ENCODE measurements at places on chromosomes 16 and 17.

GRCh38 chr17:55344514-55344997, 77.1 kb downstream of the MMD start:
- DNase-seq = no peak

- no peak for DNase-seq
These were observed 224.9 kb downstream of the PRKCA start for GRCh38 chr17:66527335-66527734.

GRCh38 chr17:79842136-79842655, 3.0 kb upstream of the CBX4 start:
- no peak for DNase-seq

DNA sequence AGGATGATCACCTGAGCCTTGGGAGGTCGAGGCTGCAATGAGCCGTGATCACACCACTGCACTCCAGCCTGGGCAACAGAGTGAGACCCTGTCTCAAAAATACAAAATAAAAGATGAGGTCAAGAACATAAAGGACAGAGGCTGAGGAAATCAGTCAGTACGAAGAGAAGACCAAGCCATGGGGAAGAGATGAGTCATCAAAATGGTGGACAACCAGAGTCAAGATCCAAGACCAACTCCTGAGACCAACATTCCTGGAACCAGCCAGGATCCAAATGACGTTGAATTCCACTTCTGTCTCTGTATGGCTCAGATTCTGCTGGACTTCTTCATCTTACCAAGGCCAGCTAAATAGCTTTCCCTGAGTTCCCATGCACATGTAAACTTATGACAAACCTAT, 44.8 kb upstream of the NOG start:
- DNase-seq = no peak

- DNase-seq = no peak
These were observed 289.2 kb downstream of the PHKB start for GRCh38 chr16:47750371-47750770.

DNA sequence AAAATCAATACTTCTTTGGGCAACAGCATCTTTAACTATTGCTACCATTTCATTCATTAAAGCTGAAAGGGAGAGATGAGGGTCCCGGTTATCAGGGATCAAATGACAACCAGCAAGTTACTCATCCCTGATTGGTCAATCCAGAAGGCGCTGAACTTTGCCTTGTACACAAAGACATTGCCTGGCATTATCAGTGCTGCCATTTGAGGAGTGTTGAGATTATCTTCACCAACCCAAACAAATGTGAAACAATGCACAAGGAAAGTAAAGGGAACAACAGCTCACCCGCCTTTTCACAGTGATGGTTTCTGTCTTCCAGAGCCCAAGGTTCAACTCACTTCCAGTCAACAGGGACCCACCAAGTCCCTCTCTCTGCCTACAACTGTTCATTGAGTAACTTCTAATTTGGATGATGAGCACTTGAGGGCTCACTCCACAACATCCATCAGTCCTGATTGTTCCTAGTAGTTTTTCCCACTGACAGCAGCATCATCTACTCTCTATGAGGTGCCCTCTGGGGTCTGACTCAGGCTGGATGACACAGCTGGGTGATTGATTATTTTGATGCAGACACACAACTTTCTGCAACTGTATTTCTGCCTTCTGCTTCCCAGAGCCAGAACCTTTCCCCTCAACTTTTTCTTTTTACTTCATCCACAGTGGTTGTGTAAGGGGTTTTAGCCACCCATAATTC, 32.0 kb downstream of the LYRM9 start:
- DNase-seq = no peak
